ENCODE measurements at places on chromosomes 1 and 21.

DNA sequence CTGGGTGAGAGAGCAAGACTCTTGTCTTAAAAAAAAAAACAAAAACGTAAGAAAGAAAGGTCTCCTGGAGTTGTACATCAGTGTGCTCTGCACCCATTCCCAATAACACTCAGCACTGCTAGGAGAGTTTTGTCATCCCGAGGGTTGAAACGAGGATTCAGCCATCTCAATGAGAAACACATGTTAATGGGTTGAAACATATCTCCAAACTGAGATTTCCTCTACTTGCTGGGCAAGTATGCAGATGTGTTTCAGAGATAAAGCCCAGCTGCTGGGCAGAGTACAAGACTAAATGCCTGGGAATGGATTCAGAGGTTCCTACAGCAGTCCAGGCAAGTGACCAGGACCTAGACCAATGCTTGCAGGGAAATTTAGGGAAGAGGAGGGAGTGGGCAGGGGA, 2.6 kb upstream of the MFN2 start:
- DNase-seq, result no peak

DNA sequence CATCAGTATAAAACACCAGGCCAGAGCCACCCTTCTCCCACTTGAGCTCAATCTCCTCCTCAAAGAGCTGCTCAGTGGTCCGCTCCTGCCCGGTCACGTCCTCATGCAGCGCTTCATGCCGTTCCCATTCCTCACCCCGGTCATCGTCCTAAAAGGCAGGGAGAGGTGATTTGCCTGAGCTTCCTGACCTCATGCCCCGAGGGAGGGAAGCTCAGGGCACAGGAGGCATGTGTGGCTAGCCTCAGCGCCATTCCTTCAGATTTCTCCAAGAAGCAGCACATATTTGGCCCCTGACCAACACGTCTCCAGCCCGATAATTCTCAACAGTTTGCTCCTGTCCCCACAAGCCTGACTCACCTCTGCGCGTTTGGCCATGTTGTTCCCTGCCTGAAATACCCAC, 4.2 kb upstream of the GPN2 start:
- DNase-seq, result no peak

- no peak for DNase-seq
These were observed 119.1 kb upstream of the JUN start for GRCh38 chr1:58902830-58903513.

DNA sequence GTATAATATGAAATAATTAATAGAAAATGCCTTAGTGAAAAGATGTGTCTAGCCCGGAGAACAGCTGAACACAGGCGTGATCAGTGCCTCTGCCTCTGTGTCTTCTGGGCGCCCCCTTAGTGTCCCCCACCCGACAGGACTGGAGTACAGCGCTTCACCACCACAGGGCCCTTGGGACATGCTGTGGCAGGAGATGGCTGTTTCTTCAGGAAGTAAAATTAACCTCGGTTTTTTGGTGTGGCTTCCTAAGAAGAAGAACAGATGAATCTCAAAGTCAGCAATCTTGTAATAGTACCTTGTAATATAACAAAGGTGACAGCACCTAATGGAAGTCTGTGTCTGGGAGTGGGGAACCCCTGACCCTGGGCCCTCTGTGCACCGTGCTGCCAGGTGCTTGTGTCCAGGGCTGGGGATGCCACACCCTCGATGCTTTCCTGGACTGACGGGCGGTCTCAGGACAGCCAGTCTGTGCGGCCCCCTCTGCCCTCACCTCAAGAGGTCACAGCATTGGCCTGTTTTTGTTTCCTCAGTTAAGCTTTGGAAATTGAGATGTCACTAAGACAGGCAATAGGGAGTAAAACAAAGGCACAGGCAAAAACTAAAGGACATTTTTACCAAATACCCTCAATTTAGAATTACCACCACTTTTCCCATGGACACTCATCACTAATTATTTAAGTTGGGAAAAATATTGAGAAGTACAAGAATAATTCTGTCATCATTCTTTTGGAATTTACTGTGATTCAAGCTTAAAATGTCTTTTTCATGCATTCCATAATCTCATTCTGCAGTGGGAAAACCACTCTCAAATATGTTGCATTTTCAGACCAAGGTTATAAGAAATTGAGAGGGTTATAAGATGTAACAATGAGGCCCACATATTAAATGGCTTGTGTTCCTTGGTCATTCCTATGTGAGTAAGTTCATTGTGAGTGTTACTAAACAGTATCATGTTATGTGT, 79.3 kb downstream of the ADARB1 start:
- no peak for DNase-seq

DNA sequence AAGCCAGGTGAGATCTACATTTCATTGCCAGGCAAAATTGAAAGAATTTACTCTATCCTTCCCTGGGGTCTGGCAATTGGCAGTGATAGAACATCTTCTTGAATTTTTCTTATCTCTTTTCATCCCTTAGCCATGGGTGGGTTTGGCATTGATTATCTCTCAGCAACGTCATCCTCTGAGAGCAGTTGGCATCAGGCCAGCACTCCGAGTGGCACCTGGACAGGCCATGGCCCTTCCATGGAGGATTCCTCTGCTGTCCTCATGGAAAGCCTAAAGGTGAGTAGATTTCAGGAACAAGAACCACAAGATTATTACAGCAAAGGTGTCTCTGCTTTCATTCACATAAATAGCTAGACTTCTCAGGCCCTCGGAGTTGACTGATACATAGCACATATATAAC, 39.3 kb downstream of the NCF2 start:
- DNase-seq, result no peak
